ENCODE measurements at places on chromosomes 1 and 21.

DNA sequence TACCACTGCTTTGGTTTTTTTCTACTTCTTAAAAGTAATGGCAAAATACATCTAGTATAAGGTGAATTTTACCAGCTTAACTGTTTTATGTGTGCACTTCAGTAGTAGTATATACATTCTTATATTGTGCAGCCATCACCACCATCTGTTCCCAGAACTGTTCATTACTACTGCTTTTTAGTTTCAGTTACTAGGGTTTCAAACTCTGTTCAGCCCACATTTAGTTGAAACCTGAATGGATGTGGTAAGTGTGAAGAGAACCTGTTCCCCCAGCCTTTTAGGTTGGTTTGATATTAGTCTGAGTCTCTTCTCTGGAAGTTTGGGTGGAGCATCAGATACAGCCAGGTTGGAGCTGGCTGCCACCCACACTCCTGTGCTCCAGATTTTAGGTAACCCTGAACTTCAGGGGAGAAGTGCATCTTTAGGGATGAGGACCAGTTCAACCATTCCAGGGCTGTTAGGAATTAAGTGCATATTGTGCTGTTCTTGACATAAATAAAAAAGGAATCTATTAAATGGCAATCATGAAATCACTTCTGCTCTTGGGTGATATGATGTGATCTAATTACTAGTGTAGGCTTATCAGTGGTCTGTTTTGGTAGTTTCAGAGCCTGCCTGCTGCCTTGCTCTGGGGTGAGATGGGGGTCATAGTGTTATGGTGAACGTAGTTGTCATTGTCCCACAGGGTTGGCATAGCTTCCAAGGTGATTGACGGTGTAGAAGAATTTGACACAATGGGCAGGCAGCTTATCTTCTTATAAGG, 32.1 kb downstream of the URB2 start:
- no peak for DNase-seq

DNA sequence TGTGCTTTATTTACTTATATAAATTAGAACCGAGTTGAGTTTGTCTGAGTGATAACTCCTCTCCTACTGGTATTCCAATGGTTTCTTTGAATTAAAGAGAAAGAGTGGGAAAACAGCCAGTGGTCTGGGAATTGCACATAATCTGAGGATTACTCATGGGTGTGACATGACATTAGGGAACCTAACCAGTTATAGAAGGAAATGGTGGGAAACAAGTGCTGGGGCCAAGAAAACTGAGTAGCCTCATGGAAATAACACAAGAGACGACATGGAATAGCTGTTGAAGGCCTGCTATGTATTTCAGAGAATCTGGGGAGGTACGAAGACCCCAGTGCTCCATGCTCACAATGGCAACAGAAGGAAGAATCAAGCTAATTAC, 41.8 kb upstream of the LRRC52 start:
- DNase-seq, result no peak

- DNase-seq, result no peak
Measured at GRCh38 chr1:186899577-186899976, 70.8 kb downstream of the PLA2G4A start.

DNA sequence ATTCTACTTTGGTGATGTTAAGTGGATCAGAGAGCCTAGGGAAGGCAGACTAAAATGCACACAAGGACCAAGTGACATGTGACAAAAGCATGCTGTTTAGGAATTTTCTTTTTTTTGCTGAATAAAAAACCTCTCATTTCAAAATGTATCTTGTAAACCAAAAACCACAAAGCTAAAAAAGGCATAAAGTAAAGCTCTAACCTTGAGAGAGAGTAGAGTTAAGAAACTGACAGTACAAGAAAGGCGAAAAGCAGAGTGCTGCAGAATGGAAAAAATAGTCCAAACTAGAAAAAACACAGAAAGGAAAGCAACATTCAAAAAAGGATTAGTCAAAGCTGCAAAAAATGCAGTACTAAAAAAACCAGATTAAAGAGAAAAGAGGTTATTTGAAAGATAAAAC, 76.5 kb downstream of the EPS15 start:
- DNase-seq, result no peak

- no peak for DNase-seq
Measured at GRCh38 chr1:30520476-30520875, 202.9 kb downstream of the MATN1 start.

GRCh38 chr1:54359393-54360162, 46.6 kb downstream of the SSBP3 start:
- DNase-seq, result no peak

Measured in GM12891 (cell line).